ENCODE measurements at places on chromosomes 11 and 22.

DNA sequence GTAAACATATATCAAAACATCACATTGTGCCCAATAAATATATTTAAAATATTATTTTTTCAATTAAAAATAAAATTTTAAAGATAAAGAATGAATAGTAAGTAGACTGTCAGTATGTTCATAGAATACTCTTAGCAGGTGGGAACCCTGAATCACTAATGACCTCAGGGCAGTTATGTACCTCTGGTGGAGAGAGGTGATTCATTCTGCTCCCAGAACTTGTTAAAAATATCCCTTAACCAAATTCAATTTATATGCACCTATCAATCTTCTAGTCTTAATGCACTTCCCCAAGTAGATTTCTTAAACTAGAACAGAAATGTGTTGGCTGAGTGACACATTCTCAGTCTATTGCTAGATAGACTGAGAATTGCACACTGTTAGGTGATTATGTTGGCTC, 183.9 kb upstream of the SYN3 start:
- no peak for DNase-seq

DNA sequence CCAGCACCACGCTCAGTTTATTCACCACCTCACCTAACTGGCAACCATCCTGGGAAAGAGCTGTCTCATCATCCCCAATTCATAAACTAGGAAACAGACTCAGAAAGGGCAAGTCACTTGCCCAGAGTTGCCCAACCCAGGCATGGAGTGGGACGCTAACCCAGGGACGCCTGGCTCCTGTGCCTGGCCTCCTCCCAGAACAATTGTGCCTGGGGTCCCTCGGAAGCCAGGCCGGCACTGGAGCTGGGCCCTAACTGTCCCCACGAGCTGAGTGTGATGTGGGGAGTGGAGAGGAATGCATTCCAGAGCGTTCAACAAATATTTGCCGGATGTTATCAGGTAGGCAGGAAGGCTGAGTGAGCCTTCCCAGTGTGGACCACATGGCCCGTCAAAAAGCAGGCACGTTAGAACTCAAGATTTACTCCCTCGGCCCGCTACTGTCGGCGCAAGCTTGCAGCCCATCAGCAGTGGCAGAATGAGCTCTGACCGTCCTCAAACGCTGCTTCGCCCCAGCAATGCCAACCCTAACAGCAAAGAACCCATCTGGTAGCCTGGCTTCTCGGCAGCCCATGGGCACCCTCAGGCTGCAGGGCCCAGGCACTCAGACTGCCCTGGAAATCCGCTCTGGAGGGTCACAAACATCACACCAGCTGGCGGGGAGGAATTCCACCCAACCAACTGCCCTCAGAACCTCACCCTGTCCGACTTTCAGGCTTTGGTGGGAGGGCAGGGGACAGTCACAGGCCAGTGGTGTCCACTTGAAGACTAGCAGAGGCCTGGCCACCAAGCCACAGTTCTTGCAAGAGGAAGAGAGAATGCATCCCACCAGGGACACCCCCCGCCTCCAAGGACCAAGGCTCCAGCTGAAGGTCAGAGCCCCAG, 35.6 kb downstream of the MYH9 start:
- DNase-seq: no peak

DNA sequence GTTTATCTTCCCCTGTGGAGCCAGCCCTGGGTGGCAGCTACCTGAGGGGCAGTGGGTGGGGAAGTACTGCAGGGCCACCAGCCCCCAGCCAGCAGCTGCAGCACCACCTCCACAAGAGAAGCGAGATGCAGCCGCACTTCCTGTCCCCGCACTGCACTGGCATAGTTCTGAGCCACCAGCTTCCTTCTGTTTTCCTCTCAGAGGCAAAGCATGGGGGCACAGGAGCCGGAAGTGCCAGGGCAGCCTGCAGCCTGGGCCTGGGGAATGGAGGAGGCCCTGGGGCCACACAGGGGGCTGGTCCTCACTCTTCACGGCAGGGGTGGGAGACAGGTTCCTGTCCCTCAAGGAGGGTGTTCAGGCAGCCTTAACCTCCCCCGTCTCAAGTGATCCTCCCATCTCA, 11.9 kb upstream of the SH3BP1 start:
- no peak for DNase-seq

GRCh38 chr11:34027516-34028408, 23.8 kb upstream of the CAPRIN1 start:
- no peak for DNase-seq

GRCh38 chr11:110173811-110174644, 80.8 kb downstream of the ZC3H12C start:
- peak; percentile 9 for DNase-seq

DNA sequence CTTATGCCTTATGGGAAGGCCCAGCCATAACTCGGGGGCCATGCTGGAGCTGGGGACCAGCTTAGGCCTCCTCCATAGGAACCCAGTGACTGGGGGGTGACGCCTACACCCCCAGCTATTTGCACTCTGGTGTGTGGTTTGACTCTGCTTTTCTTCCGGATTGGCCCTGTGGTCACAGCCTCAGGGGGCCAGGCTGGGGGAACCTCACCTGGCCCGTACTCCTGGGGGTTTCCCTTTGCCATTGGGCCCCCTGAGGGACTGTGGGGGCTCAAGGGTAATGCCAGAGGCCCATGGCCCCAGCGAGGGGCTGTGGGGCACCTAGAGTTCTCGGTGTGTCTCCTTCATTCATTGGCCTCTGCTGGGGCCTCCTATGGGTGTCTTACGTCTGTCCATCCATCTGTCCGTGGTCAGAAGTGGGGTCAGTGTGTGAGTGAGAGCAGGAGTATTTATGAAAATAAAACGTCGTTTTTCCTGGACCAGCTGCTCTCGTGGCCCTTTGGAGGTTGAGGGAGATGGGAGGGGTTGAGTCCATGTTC, 6.3 kb upstream of the SH3BP1 start:
- DNase-seq: no peak

GRCh38 chr11:1062075-1062820, 12.4 kb upstream of the MUC2 start:
- DNase-seq: no peak

GRCh38 chr22:49368976-49369725, 458.5 kb downstream of the BRD1 start:
- DNase-seq: peak; percentile 17

DNA sequence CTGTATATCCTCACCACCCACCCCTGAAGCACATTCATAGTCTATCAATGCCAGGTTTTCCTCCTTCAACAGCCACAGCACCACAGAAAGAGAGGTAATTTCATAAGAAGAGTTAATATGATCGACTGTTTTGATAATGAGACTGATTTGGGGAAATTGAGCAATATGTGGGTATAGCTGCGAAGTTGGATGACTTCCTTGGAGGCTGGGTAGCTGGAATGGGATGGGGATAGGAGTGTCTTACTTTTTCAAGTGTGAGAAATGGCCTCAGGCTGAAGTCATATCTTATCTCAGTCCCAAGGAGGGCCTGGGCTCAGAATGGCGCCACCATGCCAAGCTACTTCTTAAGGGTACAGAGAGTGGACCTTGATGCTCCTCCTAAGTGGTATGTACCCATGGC, 187.6 kb upstream of the CCDC90B start:
- DNase-seq: no peak

GRCh38 chr22:42814215-42814614, 42.9 kb downstream of the ARFGAP3 start:
- DNase-seq: no peak

- no peak for DNase-seq
Observed at GRCh38 chr22:41827671-41828070, 5.2 kb upstream of the SREBF2 start.

GRCh38 chr11:975827-976226, 50.2 kb downstream of the AP2A2 start:
- DNase-seq: no peak

- DNase-seq: no peak
Observed at GRCh38 chr22:16609548-16610261, 17.1 kb upstream of the CCT8L2 start.

DNA sequence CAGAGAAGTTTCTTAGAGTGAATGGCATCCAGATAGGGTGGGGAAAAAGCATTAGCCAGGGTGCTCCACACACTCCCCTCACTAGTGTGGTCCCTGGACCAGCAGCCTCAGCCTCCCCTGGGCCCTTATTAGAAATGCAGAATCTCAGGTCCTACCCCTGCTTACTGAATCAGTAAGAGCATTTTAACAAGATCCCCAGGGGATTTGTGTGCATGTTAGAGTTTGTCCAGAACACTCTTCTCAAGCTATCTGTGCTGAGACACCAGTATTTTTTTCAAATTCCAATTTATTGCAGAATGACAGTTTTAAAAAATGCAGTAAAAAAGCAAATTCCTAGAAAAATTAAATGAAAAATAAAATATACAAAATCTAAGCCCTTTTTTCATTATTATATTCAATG, 123.1 kb downstream of the MIAT start:
- no peak for DNase-seq

- DNase-seq: no peak
Observed at GRCh38 chr22:48850658-48851287, 976.9 kb downstream of the BRD1 start.

DNA sequence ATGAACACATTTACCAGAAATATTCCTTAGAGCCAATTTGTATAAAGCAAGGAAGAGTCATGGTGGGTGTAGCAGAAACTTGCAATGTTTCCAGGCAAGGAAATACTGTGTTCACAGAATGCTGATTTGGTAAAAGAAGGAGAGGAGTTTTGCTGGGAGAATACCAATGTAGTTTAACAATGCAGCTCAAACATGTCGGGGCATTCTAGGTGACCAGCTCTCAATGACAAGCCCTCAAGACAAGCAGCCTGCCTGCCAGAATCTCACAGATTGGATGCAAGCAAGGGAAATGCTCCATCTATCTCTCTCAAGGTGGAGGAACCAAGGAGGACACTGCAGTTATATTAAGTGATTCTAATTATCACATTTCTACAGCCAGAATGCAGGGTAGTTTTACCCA, 190.4 kb downstream of the MAML2 start:
- no peak for DNase-seq

- DNase-seq: no peak
Observed at GRCh38 chr11:12798609-12799011, 124.4 kb downstream of the TEAD1 start.

GRCh38 chr11:107172996-107173395, 154.7 kb upstream of the GUCY1A2 start:
- no peak for DNase-seq

- no peak for DNase-seq
Observed at GRCh38 chr22:26709617-26710390, 52.4 kb downstream of the MIAT start.

DNA sequence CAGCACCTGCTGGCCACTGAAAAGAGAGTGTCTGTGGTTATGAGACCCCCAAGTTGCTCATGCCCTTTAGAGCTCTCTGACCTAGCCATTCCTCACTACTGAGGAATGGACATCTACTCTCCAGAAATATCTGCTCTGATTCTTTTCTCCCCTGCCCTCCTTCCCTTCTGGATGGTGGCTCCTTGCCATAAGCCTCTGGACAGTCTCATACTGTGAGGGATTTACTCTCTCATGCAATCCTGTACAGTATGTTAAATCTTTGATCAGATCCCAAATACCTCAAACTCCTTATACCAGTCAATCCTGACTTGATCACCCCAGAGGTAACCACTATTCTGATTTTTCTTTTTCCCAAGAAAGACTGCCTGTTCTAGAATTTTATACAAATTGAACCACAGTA, 80.7 kb downstream of the ARHGAP20 start:
- DNase-seq: no peak

GRCh38 chr11:32184041-32184722, 93.3 kb downstream of the RCN1 start:
- no peak for DNase-seq

DNA sequence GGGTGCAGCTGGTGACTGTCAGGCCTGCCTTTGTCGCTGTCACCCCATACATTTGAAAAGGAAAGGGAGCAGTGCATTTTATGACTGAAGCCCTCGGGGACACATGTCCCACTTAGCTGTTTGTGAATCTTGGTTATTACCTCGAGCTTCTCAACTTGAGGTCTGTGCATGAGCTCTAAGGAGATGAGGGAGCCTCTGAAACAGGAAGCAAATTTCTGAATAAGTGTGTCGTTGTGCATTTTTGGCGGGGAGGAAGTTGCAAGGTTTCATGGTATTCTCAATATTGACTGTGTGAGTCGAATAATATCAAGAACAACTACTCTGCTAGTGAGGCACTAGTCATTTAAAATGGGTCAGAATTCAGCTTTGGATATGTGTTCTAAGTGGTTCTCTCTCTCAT, 149.7 kb upstream of the PLET1 start:
- no peak for DNase-seq

GRCh38 chr11:69159150-69159852, 3.6 kb downstream of the SMIM38 start:
- no peak for DNase-seq

GRCh38 chr22:20305894-20306645, 13.8 kb downstream of the DGCR6L start:
- no peak for DNase-seq

DNA sequence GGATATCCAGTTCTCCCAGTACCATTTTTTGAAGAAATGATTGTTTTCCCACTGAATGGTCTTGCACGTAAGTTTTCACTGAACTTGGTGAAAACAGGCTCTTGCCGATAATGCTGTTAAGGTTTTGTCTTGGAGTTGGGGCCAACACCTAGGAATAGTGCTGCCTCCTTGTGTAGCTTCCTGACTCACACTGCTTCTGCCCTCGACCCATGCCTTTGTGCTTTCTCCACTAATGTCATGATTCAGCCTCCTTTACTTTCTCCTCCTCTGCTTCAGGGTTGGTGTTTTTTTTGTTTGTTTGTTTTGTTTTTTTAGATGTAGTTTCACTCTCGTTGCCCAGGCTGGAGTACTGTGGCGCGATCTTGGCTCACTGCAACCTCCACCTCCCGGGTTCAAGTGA, 30.2 kb downstream of the SLC5A1 start:
- DNase-seq: no peak

GRCh38 chr11:83004746-83005556, 66.7 kb downstream of the RAB30 start:
- DNase-seq: peak; percentile 18

DNA sequence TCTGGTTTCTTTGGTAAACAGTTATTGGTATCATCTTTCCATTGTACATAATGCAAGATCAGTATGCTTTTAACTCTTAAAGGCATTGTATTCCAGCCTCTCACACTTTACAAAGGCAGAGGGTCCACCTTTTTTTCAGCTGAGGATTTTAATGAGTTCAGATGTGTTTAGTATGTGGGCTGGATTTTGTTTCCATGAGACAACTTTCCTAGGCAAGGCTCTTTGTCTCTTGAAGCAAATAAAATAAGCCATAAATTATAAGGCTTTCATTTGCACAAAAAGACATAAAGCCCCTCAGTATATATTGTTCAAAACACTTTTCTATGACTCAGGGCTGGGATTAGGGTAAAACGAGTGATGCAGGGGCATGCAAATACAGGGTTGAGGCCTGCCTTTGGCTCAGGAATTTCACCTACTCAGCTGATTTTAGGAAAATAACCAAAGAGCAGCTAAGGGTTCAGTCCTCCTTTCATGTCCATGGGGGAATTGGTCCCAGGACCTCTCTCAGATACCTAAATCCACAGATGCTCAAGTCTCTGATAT, 7.6 kb downstream of the MMP20 start:
- no peak for DNase-seq

- no peak for DNase-seq
Observed at GRCh38 chr11:131025421-131026125, 109.3 kb upstream of the SNX19 start.

- DNase-seq: no peak
Observed at GRCh38 chr22:17884084-17884483, 109.8 kb upstream of the BID start.
